Activated CD8-positive, alpha-beta memory T cell treated with anti-CD3 and anti-CD28 coated beads for 1 hour (primary cell): ENCODE measurements at places on chromosomes 7 and 10.

- peak; percentile 10 for DNase-seq
Observed at GRCh38 chr7:151838861-151839381, 38.0 kb downstream of the PRKAG2 start.

- no peak for DNase-seq
Observed at GRCh38 chr7:66047426-66047825, 28.2 kb upstream of the ASL start.

DNA sequence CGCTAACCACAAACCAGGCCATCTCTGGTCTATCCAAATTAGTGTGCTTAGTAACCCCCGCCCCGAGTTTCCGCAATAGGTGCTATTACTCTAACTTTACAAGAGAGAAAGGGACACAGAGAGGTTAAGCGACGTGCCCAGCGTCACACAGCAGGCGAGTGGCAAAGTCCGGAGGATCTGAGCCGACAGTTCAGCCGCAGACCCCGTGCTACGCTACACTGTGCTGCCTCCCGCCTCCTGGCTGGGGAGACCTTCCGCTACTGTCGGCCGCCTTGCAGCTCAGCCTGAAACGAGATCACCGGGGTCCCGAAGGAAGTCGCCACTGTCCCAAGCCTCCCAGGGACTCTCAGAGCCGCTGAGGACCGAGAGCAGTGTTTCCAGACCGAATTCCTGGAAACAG is 799 bp downstream of the INTS1 start:
- DNase-seq, result no peak

- DNase-seq, result no peak
Observed at GRCh38 chr10:121495719-121496118, 102.5 kb downstream of the FGFR2 start.

DNA sequence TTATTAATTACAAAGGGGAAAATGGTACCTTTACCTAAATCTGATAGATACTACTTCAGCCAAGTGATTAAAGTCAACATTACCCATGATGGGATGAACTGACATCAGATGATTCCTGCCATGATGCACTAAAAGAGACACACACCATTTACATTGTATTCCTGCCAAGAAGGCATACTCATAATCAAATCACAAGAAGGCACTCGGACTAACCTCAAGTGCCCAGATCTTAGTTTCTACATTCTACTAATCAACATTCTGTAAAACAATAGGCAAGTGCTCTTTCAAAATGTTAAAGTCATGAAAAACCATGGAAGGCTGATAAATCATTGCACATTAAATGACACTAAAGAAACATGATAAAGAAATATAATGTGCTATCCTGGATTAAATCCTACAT is 44.4 kb downstream of the SLC35G1 start:
- DNase-seq, result no peak

DNA sequence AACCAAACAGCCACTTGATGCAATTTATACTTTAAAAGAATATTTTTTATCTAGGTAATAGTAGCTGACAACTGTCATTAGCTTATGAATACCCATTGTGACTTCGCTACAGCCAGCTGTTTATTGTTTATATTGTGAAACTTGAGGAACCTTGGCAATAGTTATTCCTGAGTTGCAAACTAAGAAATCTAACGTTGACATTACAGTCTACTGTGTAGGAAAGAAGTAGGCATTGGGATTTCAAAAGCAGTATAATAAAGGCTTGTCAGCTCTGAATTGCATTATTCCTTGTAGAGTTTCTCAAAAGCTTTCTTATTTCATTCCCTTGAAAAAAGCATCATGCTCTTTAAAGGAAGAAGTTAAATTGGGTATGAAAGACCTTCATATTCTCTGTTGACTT is 42.7 kb upstream of the OIT3 start:
- no peak for DNase-seq

- no peak for DNase-seq
Observed at GRCh38 chr10:132094581-132095234, 29.0 kb downstream of the JAKMIP3 start.

GRCh38 chr7:120987280-120987679 is 1.2 kb upstream of the CPED1 start:
- no peak for DNase-seq
